ENCODE measurements at places on chromosomes 3 and 15.

DNA sequence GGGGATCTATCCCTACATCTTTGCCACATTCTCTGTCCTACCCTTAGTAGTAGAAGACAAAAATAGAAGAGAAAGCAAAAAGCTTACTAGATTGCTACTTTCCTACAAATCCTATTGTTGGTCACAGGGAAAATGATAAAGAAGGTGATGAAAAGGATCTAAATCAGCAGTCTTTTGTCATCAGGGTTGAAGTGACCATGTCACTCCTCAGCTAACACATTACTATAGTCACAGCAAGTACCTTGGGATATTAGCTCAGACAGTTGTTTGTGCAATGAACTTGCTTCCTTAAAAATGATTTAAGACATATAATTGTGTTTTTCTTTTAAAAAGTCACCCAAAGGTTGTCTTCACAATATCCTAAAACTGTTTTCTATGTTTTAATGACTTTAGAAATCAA is 6.3 kb downstream of the ST3GAL6 start:
- no peak for DNase-seq

DNA sequence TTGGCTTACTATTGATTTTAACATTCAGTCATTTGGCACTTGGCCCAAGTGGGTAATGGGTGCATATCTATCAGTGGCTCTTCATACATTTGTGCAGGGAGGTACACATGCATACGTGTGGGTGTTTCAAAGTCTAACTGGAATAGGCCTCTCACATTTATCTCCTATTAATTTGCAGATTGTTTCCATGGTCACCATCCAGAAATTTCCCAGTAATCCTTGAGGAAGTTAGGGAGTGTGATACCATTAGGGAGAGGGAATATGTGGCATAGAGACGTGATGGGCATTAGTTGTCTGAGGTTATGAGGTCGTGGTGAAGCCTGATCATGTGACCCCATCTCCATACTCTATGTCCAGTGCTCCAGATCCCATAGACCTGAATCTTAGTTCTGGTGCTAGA is 102.8 kb downstream of the LPP start:
- no peak for DNase-seq

GRCh38 chr3:182486463-182486862 is 306.8 kb upstream of the ATP11B start:
- DNase-seq = no peak

DNA sequence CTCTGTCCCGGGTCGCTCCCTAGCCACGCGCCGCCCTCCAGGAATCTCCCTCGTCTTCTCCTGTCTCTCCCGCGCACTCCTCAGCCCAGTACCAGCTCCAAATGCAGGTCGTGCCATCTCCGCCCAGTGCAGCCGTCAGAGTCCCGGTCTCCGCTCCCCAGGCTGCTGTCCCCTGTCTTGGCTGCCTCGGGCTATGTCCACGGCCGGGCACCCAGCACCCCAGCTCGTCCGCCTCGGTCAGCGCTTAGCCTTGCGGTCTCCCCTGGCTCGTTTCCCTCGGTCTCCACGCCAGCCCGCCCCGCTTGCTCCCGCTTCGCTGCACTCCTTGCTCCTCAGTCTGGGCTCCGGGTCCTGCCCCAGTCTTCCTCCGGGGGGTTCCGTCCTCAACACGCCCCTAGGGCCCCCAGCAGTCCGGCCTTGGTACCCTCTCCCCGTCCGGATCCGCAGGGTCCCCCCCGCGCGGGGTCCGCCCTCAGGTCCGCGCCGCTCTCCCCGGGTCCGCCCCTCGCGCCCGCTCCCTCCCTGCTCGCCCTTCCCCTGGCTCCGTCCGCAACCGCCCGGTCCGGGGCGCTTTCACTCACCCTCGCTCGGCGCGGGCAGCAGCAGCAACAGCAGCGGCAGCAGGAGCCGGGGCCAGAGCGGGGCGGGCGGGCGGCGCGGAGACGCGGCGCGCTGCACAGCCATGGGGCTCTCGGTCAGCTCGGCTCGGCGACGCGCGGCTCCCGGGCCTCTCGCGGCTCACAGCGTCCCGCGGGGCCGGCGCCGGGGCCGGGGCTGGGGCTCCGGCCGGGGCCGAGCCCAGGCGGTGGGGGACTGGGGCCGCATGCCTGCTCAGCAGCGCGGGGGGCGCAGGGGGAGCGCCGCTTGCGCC is 462 bp downstream of the IGDCC3 start:
- no peak for DNase-seq

- DNase-seq = peak; percentile 35
These were observed 9.2 kb upstream of the RBSN start for GRCh38 chr3:15108082-15108545.

GRCh38 chr3:61226166-61226686 is 25.0 kb downstream of the FHIT start:
- DNase-seq = no peak

DNA sequence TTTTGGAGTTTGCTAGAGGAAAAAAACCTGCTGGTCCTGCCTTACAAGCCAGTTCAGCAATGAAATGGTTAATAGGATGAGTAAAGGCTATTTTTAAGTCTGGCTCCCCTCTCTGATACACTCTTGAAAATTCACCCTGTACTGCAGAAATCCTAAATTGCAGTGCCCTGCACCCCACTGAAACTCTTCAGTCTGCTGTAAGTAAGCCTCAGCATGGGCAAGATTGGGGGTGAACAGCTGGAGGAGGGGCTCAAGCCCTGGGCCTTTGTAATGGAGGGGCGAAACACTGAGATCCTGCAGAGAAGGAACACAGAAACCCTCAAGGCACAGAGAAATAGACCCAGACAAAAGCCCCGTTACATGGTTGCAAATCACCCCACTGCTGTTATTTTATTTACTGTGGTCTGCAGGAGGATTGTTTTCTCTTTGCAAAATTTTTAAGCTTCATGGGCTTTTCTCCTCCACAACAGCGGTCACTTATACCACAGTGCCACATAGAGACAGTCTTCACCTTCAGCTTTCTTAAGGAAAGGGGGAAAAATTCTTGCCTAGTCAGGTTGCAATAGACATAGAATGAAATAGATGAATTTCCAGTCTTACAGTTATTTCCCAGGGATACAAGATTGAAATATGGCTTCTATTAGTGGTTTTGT is 45.0 kb downstream of the SOX2 start:
- DNase-seq = no peak

- no peak for DNase-seq
These were observed 322.8 kb downstream of the RAP2B start for GRCh38 chr3:153484842-153485241.

DNA sequence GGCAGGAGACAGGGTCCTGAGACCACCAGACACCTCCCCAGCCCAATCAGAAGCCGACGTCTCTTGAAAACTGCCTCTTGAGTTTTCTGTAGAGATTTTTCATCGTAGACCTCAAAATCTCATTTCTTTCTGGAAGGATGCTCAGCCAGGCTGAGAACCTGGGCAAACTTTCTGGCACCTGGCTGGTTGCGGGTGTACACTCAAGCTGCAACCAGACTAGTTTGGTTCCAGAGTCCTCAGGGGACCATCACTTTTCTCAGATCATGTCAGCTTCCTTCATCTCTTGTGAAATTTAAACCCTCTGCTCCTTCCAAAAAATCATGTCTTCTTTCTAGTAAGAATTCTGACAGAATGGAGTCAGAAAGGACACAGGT is 45.1 kb downstream of the CMTM7 start:
- DNase-seq = no peak

GRCh38 chr3:124519591-124520194 is 210.6 kb upstream of the UMPS start:
- no peak for DNase-seq

GRCh38 chr3:186021673-186022362 is 84.0 kb upstream of the TRA2B start:
- no peak for DNase-seq

DNA sequence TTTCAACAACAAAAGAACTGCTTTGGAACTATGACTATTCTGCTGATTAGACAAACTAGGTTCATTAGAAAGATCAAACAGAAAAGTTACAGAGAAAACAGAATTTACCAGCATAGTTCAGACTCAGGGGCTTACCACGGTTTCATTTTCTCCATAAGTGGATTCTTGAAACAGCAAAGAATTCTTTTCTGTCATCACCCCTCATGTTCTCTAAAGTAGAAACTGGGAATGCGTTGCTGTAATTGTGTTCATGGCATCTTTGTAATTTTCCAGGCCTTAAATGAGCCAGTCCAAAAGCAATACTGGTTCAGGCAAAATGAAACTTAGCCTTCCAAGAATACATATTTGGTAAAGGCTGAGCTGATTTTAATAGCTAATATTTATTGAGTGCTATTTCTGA is 287.8 kb downstream of the CHL1 start:
- no peak for DNase-seq

GRCh38 chr3:136414476-136414875 is 164.3 kb downstream of the PCCB start:
- DNase-seq = no peak

GRCh38 chr3:124276133-124276532 is 284.2 kb upstream of the ROPN1 start:
- no peak for DNase-seq

GRCh38 chr3:124230432-124230831 is 238.5 kb upstream of the ROPN1 start:
- DNase-seq = no peak

GRCh38 chr3:197791892-197792647 is 1.0 kb downstream of the LRCH3 start:
- DNase-seq = no peak

GRCh38 chr3:172905451-172905850 is 154.9 kb downstream of the ECT2 start:
- no peak for DNase-seq

DNA sequence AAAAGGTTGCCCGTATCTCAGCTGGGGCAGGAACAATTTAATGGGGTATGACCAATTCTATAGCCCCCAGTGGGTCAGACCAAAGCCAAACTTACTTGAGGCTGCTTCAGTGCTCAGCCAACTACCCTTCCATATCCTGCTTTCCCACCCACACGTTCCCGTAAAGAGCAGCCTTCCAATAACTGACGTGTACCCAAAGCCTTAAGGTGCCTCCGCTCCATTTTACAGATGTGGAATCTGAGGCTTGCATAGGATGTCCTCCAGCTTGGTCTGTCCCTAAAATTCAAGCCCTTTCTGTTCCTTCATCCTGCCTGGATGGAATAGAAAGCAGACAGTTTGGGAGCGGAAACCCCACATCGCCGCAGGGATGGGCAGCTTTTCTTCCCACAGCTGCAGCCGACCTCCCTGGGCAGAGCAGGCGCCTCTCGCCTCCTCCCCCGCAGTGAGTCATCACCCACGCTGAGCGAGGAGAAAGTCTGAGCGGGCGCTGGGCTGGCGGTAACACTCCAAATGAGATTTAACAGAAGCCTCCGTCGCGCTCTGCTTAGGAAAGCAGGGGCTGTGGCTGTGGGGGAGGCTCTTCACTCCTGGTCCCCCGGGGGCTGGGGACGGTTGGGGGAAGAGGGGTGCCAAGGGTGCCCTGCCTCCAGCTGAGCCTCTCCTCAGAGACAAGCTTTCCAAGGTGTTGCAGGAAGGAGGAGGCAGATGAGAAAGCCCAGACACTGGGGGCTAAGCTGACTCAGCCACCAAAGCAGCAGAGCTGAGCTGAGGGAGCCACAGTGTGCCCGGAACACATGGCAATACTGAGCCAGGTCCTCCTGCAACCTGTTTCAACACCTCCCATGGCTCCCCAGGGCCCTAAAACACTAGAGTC is 57.8 kb upstream of the HRH1 start:
- DNase-seq = peak; percentile 17

- no peak for DNase-seq
These were observed 8.7 kb downstream of the MEF2A start for GRCh38 chr15:99574502-99574901.

GRCh38 chr3:167864552-167864874 is 129.0 kb downstream of the SERPINI1 start:
- no peak for DNase-seq

- no peak for DNase-seq
These were observed 72.7 kb downstream of the IL1RAP start for GRCh38 chr3:190586631-190587011.

- no peak for DNase-seq
These were observed 84.2 kb downstream of the LRRC49 start for GRCh38 chr15:70976851-70977250.

DNA sequence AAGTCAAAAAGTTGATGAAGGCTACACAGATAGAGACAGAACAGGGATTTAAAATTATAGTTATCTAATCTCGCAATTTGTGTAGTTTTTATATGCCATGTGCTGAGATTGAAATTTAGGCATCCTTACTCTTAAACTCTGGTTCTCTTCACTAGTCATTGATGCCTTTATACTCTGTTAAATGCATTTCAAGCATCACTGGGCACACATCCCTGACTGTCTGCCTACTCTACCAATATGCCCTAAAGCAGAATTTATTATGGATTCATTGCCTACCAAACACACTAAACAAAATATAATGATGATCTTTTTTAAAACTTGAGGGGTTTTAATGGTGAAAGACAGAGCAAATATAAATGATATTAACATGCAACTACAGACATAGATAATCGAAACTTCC is 10.3 kb upstream of the ALCAM start:
- no peak for DNase-seq

DNA sequence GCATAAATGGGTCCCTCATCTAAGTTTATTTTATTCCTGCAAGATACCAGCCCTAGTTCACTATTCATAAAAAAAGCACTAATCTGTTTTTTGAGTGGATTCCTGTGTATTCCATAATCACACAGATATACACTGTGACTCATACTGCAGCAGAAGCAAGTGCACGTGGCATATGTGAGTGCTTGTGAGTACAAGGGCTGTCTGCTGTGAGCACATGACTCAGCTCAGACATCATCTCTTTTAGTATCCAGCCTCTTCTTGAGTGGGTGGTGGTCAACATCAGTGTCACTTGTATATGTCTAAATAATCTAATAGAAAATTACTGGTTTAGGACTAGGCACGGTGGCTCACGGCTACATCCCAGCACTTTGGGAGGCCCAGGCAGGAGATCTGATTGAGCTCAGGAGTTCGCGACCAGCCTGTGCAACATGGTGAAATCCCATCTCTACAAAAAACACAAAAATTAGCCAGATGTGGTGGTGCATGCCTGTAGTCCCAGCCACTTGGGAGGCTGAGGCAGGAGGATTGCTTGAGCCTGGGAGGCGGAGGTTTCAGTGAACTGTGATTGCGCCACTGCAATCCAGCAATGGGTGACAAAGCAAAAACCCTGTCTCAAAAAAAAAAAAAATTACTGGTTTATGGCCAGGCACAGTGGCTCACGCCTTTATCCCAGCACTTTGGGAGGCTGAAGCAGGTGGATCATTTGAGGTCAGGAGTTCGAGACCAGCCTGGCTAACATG is 49.8 kb downstream of the NIPA2 start:
- DNase-seq = no peak

- no peak for DNase-seq
These were observed 70.3 kb upstream of the PRICKLE2 start for GRCh38 chr3:64295594-64295993.

DNA sequence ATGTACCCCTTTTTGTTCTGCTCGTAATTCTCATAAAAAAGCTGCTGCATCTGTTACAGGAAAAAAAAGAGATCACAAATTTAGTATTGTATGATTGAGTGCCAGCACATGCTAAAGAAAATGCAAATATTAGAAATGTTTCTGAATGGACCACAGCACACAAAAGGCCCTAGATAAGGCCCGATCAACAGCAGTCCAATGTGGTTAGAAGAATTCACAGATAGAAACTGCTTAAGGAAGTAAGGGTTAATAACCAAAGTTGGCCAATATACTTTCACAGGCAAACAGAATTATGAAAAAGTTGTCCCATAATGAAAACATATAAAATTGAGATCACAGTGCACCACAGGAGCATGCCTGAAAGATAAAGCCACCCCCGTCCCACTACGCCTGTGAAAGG is 72.9 kb downstream of the CHSY1 start:
- no peak for DNase-seq

Data from activated CD4-positive, CD25-positive, alpha-beta regulatory T cell (primary cell).